Activated naive CD4-positive, alpha-beta T cell treated with Interleukin-2 at 50 U/mL for 16 hours (primary cell): ENCODE measurements at places on chromosomes 1 and 21.
A peak's percentile ranks its signal among the peaks of the same experiment; 100 is the strongest.

- DNase-seq = no peak
These were observed 643 bp downstream of the FNDC5 start for GRCh38 chr1:32869923-32870614.

GRCh38 chr1:50559421-50559820 is 136.2 kb upstream of the DMRTA2 start:
- DNase-seq = no peak

DNA sequence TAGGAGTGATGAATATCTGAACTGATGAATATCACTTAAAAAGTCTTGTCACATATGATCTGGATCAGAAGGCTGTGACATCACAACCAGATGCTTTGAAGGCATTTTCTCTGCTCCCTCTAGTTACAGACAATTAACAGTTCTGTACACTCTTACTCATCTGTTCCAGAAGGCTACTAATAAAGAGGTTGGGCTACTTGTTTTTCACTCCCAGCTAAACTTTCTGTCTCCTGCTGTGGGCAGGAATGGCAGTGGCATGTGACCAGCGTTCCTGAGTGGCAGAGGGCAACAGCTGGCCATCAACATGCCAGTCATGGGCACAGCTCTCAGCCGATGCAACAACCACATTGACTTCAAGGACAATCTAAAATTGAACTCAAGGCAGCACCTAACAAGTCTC is 66.7 kb downstream of the SLC45A1 start:
- DNase-seq = no peak

DNA sequence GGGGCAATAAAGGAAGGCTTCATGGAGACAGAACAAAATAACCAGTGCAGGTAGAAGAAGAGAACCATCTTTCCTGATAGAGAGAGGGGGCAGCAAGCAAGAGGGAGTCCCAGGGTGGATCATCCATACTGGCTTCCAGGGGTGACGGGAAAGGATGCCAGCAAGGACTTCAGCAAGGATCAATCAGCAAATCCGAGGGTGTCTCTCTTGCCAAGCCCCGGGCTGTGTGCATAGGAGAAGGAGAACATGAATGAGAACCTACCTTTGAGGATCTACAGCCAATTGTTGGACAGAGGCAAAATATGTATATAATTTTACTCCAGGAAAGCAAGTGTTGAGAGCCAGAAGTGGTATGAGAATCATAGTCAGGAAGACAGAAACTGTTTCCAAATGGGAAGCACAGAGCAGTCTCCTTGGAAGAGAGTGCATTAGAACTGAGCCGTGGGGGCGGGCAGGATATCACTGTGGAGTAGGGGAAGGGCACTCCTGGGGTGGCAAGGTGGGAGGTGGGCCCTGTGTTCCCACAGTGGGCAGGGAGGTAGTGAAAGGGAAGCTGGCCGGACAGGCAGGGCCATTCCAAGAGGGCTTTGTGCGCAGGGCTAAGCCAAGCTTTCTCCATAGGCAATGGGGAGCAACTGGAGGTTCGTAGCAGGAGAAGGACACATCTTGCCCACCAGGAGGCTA is 1.1 kb upstream of the S100A9 start:
- DNase-seq = no peak

GRCh38 chr1:109749221-109749620 is 8.4 kb upstream of the GSTM3 start:
- no peak for DNase-seq

- no peak for DNase-seq
These were observed 7.8 kb upstream of the P3R3URF start for GRCh38 chr1:46183926-46184557.

GRCh38 chr1:247111700-247112478 is 7.7 kb upstream of the ZNF669 start:
- no peak for DNase-seq

- DNase-seq = no peak
These were observed 27.9 kb downstream of the MYOM3 start for GRCh38 chr1:24084050-24084449.

- DNase-seq = no peak
These were observed 49.8 kb downstream of the TPR start for GRCh38 chr1:186325239-186325638.

DNA sequence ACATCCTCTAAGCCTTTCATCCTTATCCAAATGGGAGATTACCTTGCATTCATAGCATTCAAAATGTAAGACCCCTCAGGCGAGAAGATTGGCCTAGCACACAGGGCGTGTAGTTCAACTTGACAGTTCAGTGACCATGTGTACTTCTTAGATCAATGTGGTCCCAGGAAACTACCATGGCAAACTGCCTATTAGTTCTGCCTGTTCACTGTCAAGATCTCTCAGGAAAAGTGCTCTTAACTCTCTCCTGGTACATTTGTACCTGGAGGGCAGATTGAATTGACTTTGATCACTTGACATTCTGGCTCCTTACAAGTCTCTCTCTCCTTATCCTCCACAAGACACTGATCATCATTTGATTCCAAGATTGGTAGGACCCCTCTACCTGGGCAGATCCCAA is 122.4 kb downstream of the CDC7 start:
- no peak for DNase-seq

DNA sequence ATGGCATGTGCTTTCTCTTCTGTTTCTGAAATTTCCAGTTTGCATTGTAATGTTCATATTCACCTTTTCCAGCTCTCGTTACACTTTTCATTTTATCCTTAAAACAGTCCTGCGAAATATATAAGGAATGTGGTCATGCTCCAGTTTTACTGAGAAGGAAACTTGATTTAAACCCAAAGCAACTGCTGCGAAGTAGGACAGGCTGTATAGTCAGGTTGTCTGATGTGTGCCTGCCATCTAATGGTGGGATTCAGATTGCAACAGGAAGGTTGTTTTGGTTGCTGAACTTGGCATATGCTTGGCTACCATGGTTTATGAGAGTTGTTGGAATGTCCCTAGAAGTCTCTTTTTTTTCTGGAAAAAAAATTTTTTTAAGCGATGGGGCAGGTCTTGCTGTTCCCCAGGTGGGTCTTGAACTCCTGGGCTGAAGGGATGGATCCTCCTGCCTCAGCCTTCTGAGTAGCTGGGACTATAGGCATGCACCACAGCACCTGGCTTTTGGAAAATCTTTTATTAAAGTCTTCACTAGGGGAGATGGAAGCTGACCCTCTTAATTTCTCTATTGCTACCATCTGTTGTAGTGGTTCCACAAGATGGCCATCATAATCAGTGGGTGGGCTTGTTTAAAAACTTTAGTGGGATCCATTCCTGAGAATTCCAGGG is 86.9 kb downstream of the UCK2 start:
- DNase-seq = peak; percentile 64

DNA sequence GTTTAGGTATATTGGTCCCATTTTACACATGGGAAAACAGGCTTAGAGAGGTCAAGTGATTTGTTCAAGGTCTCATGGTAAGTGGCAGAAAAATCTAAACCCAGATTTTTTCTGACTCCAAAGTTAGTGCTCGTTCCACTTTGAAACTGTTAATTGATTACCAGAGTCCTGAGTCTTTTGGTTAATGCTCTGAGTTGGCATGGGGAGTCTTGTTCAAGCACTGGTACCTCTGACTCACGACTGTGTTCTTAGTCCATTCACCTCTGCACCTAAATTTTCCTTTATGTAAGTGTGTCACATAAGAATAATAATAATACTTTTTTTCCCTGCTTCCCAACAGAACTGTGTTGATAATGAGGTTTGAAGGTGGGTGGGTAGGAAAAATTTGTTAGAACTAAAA is 59.3 kb downstream of the VANGL2 start:
- DNase-seq = no peak
